ENCODE measurements at places on chromosomes 1 and 21.

- no peak for DNase-seq
These were observed 294.4 kb upstream of the NR5A2 start for GRCh38 chr1:199733125-199733524.

DNA sequence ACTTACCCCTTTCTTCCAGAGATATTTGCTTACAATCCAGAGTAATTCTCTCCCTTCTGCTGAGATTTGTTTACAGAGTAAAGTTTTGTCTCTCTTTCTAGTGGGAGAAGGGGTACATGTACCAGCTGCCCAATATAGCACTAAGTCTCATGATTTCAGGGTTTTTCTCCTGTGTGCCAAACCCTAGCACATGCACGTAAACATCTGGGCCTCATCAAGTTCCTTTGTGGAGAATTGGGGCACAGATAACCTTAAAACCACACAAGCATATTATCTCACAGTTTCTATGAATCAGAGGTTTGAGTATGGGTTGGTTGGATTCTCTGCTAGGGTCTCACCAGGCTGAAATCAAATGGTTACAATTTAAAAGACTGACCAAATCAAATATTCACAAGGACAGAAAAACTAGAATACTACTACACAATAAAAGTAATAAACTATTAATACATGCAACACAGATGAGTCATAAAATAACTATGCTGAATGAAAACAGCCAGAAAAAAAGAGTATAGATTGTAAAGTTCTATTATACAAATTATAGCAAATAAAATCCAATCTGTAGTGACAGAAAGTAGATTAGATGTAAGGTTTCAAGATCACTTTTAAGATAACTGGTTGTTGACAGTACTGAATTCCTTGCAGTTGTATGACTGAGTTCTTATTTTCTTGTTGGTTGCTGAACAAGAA lies 347.4 kb upstream of the PTBP2 start:
- DNase-seq: no peak

DNA sequence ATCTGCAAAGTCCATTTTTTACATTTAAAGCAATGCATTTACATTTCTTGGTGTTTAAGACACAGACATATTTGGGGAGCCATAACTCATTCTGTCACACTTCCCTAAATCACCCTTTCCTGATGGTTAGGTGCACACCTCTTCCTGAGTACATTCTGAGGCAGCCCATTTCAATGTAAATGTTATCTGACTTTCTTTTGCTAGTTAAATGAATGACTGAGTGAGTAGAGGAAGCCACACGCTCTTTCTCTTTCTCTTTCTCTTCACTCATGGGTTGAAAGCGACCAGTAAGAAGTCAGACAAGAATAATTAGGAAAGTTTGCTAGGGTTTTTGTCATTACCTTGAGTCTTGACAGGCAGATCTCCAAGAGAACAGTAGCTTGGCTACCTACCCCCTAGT lies 143.1 kb downstream of the S1PR1 start:
- peak; percentile 67 for DNase-seq

DNA sequence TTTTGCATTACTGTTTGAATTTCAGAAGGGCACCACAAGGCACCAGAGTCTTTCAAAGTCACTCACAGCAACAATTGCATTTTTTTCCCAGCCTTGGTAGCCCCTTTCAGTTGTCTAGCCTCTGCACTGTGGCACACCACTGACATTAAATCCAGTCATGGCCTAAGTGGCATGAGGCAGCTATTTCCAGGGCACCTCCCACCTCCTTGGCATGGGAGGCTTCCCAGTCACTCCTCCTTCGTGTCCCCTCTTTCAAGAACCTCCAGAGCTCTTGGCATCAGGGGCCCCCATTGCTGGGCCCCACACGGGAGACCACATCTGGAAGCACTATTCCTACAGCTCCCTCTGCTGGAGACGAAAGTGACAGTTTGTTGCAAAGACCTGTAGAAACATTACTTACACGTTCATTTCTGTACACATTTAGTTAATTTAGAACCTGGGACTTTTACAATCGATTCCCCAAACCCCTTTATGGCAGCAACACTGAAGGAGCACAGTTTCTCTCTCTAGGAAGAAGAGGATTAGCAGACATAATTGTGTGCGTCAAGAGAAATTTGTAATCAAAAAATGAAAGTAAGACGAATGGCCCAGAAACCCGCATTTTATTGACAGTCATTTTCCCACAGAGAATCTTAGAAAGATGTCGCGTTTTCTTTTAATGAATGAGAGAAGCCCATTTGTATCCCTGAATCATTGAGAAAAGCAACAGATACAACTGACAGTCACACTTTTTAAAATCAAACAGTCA lies 5.7 kb upstream of the CHD5 start:
- DNase-seq: peak; percentile 64

- DNase-seq: peak; percentile 56
These were observed 558 bp upstream of the BTG3 start for GRCh38 chr21:17613242-17613676.

GRCh38 chr1:59674595-59674994 lies 140.2 kb upstream of the HOOK1 start:
- DNase-seq: peak; percentile 91

DNA sequence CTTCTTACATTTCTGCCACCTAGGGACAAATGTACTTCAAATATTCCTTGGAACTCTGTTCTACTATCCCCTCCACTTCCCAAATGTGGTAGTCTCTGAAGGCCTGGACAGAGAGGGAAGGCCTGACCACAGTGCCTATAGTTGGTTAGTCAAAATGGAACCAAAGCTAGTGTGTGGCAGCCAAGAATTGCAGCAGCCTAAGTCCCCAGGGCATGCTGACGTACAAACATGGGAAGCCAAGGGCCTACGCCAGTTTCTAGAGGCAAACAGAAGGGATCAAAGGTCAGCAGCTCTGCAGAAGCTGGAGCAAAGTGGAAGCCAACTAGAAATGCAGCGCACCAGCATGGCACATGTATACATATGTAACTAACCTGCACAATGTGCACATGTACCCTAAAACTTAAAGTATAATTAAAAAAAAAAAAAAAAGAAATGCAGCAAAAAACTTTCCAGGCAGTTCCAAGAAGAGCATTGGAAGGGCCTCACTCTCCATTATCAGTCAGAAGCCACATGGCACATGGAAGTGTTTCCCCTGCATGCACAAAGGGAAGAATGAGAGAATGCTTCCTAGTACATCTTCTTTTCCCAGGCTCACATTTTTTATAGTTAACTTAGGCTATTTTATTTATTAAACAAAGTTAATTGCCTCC lies 39.4 kb upstream of the GADD45A start:
- DNase-seq: no peak

- DNase-seq: no peak
These were observed 492.8 kb downstream of the CAMTA1 start for GRCh38 chr1:7278045-7278444.

DNA sequence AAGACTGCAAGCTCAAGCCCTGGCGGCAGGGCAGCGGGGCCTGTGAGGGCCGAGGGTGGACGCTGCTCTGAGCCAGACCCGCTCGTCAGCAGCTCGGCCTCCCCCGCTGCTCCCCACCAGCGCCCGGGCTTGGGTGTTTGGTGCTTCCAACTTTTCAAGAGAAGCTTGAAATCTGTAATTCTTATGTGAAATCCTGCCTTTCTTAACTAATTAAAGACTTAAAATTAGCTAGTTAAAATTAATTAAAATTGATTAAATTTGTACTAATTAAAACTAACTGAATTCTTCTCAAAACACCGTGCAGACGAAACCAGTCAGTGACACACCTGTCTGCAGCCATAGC lies 14.0 kb upstream of the SLC19A1 start:
- DNase-seq: no peak

- DNase-seq: no peak
These were observed 2.4 kb downstream of the DTL start for GRCh38 chr1:212037900-212038299.

DNA sequence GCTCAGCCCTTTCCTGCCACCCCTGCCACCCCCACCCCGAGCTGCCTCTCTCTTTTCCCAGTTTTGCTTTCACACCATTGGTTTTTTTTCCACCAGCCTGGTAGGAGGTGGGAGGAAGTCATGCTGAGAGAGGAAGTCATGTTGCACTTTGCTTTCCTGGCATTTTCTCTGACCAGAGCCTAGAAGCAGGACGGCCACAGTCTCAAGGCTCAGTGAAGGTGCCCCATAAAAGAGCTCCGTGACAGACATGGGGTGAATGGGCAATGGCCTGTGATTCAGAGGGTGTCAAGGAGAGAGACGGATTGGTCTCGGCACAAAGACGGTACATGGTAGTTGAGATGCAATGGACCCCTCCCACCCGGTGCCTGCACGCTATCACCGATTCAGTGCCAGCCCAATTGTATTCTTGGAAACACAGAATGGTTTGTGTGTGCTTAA lies 42.1 kb upstream of the DMRTB1 start:
- no peak for DNase-seq

- DNase-seq: no peak
These were observed 23.7 kb downstream of the RNU5D-1 start for GRCh38 chr1:44707112-44707881.

- no peak for DNase-seq
These were observed 567.6 kb downstream of the MRPL39 start for GRCh38 chr21:25039461-25040380.

DNA sequence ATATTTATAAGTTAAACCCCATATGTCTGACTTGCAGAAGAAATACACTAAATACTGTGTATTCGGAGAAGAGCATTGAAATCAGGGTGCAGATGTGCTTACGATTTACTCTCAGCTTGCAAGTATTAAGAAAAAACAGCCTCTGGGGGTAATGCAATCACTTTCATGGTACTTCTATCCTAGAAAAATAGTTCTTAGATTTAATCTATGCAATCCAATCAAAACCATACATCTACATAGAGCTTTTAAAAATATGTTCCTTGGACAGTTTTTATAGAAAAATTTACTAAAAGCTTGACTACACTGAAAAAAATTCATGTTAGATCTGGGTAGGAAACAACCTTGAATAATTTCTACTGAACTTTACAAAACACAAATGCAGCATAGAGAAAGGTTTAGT lies 890.3 kb upstream of the ADGRL2 start:
- no peak for DNase-seq

GRCh38 chr1:218456444-218456843 lies 111.3 kb downstream of the TGFB2 start:
- DNase-seq: peak; percentile 32

GRCh38 chr1:11184973-11185372 lies 4.2 kb upstream of the ANGPTL7 start:
- no peak for DNase-seq

GRCh38 chr1:27960762-27961645 lies 1.2 kb downstream of the XKR8 start:
- DNase-seq: no peak

DNA sequence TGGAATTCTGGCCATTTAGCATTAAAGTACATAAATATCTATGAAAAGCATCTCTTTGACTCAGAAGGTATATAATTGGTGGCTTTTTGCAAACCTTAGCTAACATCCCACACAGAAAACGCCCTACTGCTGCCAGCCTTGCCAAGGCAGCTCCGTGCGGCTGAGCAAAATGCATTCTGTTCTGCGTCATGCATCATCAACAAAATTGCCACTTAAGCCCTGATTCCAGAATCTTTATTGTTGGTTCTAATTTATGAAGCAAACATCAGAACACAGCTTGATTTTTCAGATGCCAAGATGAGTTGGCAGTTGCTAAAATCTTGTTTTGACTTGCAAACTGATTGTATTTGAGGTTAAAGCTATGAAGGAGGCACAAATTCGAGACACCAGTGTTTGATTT lies 314.9 kb upstream of the DEPDC1 start:
- DNase-seq: no peak

GRCh38 chr1:39969531-39970270 lies 14.8 kb downstream of the MFSD2A start:
- DNase-seq: no peak

DNA sequence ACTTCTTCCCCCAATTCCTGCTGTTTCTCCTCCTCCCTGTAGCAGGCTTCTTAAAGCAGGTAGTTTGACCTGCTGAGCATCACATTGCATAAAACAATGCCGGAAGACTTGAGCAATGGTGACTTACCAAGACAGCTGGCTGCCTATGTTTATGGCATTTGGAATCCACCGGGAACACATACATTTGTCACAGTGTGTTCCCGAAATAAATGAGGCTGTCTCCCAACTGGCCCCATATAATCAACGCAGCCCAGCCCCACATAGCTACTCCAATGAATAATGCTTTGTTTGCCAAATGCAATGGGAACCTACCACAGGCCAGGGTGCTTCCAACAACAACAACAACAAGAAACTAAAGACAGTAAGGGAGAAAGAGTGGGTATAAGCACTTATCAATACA lies 186.1 kb upstream of the MAP1LC3C start:
- DNase-seq: no peak

- DNase-seq: peak; percentile 47
These were observed 34.5 kb upstream of the DPH5 start for GRCh38 chr1:101059945-101060542.

GRCh38 chr1:234943836-234944402 lies 184.7 kb downstream of the TOMM20 start:
- DNase-seq: no peak

DNA sequence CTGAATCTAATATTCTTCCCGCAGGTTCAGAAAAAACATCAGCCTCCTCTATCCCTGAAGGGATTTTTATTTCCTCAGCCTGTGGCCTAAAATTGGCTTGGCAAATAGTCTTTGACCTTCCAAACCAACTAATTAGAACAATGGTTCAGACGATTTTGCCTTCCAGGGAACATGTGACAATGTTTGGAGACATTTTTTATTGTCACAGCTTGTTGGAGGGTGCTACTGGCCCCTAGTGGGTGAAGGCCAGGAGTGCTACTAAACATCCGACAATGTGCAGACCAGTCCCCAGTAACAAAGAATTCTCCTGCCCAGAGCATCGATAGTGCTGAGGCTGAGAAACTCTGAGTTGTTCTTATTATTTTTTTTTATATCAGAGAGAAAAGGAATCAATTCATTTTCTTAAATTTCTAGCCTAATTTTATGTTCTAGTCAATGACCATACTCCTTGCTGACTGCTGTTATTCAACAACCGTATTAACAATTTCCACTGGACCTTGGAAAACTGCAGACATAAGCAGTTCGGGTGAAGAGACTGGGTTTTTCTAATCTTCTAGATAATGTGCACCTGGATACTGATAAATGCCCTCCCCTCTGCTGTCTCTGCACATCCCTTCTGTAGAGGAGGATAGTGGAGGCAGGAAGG lies 280.7 kb downstream of the LMX1A start:
- DNase-seq: peak; percentile 67

DNA sequence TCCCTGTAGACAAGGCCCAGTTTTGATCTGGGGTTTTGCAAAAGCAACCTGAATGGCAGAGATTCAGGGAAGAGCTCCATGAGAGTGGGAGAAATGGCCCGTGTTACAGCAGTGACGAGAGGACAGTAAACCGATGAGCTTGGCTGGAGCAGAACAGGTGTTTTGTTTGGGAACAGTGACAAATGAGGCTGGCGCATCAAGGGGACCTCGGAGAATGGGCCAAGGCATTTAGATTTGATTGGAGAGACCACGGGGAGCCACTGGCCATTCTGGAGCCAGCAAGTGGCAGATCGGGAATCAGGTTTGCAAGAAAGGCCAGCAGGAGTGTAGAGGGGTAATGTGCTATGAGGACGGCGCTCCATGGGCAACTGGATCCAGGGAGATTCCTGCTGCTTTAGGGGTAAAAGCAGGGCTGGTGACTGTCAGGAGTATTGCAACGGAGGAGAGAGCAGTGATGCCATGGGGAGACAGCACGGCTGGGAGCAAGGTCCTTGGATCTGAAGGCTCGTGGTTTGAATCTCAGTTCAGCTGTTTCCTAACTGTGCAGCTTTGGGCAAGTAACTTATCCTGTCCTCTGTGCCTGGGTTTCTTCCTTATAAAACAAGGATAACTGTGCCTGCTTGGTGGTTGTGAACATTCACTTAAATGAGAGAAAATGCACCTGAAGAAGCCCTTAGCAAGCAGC lies 9.9 kb upstream of the KLHDC7A start:
- DNase-seq: no peak

Measured in common myeloid progenitor, CD34-positive (primary cell).